GM03348 (cell line): ENCODE measurements at places on chromosomes 6 and 20.

- peak; percentile 21 for DNase-seq
Measured at GRCh38 chr6:116034327-116034726, 26.4 kb downstream of the FRK start.

DNA sequence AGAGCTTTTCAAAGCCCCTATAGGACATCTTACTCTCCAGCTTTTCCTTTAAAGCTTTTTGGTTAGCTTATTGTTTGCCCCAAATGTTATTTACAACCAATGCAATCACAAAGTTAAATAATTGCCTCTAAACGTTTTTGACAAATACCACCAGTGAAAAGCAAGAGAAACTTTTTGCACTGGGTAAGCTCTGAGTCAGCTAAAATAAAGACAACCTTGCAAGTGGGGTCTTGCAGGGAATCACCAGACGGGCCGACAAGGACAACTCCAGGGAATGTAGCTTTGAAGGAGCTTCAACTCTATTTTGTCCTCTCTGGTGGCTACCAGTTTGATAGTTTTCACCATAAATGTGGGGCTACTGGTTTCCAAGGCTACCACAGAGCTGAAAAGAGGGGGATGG lies 14.7 kb upstream of the PSMF1 start:
- no peak for DNase-seq

DNA sequence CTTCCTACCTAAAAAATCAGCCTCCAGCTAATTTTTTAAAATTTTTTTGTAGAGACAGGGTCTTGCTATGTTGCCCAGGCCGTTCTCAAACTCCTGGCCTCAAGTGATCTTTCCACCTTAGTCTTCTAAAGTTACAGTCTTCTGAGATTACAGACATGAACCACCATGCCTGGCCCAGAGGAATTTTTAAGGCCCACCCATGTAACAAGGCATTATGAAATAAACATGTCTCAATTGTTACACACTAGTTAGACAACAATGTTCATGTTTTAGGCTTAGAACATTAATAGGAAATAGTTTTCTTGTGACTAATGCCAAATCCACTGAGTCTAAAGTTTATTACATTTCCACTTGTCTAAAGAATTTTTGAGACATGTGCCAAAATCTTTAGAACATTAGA lies 221.2 kb downstream of the LAMA2 start:
- DNase-seq, result peak; percentile 23

DNA sequence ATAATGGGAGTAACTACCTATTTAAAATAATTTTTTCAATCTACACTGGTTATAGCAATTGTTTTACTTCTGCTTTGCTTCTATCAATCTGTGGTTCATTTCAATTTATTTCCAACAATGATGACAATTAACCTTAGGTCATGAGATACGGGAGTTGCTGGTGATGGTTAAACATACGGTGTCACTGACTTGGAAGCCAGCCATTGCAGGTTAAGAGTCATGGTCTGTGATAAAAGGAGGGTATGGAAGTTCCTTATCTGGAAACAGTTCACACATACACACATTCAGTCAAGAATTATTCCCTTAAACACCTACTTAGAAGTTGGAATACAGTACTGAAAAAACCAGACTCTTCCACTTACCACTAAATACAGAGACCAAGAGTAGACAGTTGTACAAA lies 180.0 kb downstream of the KIF16B start:
- no peak for DNase-seq

DNA sequence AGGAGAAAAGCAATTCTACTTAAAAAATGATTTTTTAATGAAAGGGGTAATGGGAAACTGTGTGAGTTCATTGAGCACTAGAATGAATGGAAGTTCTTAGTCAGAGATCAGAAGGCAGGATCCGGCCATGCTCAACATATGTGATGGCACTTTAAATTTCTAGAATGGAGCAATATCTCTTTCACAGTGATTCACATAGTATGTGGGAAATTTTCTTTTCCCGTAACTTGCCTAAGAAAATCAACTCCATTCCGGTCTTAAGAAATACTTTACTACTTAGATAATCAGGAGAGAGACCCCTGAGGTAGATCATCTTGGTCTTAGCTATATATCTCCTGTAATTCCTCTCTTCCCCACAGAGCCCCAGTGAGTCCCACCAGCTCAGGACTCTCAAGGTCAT lies 131.8 kb downstream of the SCML4 start:
- peak; percentile 51 for DNase-seq

- no peak for DNase-seq
Measured at GRCh38 chr6:35396991-35397390, 54.6 kb downstream of the PPARD start.

- no peak for DNase-seq
Measured at GRCh38 chr6:101582792-101583191, 189.3 kb downstream of the GRIK2 start.

GRCh38 chr6:63574554-63574900 lies 2.2 kb downstream of the LOC128125822 start:
- DNase-seq, result no peak

- no peak for DNase-seq
Measured at GRCh38 chr6:8352335-8352965, 82.9 kb downstream of the SLC35B3 start.

- DNase-seq, result no peak
Measured at GRCh38 chr20:6663751-6664388, 103.6 kb upstream of the BMP2 start.

- no peak for DNase-seq
Measured at GRCh38 chr6:83168556-83168955, 24.5 kb downstream of the PGM3 start.

DNA sequence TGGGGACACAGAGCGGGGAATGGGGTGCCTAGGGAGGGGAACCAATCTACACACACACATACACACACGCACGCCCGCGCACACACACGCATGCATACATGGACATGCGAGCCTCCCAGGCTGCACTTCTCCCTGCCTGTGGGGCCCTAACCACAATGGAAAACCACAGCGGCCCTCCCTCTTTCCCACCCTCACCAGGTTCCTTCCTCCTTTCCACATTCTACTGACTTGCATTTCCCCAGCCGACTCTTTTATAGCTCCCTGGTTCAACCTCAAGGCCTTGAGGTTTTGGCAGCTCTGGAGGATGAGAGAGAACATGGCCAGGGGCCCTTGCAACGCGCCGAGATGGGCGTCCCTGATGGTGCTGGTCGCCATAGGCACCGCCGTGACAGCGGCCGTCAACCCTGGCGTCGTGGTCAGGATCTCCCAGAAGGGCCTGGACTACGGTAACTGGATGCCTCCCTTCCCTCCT lies at the start of gene BPI:
TSS of gene BPI (plus strand) at position 249 of the 472 bp plus-strand sequence. CDS start at position 317, 68 bp downstream.
- no peak for DNase-seq

- DNase-seq, result no peak
Measured at GRCh38 chr20:63458170-63459069, 14.0 kb downstream of the KCNQ2 start.
